Neural progenitor cell (in vitro differentiated cells): ENCODE measurements at places on chromosomes 11 and 22. TPM values are rescaled to one million over a fixed set of nuclear protein-coding genes. Genes with fewer than 3 reads are reported as not detected.

DNA sequence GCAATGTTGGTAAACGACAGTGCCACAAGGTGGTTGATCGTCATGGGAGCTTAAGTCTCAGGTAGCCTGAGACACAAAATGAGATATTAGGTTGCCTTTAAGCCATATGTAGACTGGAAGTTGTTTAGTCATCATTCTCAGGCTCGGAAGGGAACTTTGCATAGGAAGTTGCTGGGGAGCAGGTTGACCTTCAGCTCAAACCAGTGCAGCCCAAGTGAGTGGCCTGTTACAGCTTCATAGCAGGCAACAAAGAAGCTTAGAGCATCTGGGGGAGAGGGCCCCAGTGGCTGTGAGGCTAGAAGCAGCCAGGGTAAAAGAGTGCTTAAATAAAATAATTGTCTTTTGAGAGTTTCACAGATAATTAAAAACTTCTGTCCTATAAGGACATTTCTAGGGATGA lies 404.0 kb downstream of the GUCY1A2 start:
- no peak for DNase-seq

DNA sequence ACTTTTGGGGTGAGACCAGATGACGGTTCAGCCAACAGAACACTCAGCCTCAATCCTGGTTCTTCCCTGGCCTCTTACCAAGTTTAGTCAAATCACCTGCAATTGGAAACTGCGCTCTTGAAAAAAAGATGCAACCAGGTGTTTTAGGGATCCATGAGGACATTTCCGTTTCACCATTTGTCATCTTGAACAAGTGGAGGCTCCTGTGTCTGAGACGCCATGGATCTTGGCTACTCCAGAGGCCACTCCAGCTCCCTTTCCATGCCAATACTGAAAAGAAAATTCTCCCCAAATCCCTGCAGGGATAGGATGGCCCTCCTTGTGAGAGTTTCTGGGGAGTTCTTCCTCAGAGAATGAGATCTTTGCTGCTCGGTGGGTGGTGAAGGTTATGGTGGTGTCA lies 27.7 kb downstream of the LRRC74B start:
- DNase-seq = no peak

DNA sequence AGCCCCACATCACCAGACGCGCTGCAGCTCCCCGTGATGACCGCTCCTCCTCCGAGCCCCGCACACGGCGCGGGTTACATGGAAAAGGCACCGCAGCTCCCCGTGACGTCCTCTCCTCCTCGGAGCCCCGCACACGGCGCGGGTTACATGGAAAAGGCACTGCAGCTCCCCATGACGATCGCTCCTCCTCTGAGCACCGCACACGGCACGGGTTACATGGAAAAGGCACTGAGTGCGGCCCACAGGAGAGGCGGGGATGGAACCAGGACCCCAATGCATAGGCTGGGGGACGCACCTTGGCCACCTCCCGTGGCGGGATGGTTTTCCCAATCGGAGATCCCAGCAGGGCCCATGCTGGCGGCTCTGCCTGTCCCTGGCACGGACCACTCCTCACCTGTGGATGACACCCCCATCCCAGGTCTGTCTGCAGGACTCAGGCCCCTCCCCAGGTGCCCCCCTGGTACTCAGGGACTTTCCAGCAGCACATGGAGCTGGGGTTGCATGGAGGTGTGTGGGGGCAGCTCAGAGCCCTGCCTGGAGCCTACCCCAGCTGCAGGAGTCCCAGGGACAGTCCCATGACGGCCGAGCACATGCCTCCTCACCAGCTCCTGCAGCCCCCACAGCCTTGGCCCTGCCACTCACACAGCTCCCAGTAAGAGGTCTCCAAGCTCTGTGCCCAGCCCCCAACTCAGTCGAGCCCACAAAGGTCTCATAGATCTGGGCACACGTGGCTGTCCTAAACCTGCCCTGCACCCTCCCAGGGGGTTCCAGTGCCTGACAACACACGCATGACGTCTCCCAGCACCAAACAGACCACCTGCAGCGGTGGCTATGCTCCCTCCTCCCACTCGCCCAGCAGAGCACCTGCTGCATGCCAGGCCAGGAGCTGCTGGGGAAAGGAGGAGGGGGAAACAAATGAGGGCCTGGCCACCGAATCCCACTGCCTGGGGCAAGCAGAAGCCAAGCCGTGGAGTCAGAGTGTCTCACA lies 166.6 kb downstream of the BRD1 start:
- no peak for DNase-seq

- DNase-seq = no peak
Observed at GRCh38 chr22:49862496-49862776, 8.8 kb downstream of the ZBED4 start.

AASDHPPT gene
- 84.3 and 127 TPM in 2 replicates for total RNA-seq

PES1 gene
- 30.2 and 54.4 TPM in 2 replicates for total RNA-seq

PCF11 gene
- 64.2 and 72.7 TPM in 2 replicates for total RNA-seq

LTO1 gene
- 11.9 and 21.6 TPM in 2 replicates for total RNA-seq

KRTAP5-10 gene
- total RNA-seq = 0.12 TPM in 1 of 2 replicates, not detected in the other
